ENCODE measurements at places on chromosomes 16 and 17.
A peak's percentile ranks its signal among the peaks of the same experiment; 100 is the strongest.

DNA sequence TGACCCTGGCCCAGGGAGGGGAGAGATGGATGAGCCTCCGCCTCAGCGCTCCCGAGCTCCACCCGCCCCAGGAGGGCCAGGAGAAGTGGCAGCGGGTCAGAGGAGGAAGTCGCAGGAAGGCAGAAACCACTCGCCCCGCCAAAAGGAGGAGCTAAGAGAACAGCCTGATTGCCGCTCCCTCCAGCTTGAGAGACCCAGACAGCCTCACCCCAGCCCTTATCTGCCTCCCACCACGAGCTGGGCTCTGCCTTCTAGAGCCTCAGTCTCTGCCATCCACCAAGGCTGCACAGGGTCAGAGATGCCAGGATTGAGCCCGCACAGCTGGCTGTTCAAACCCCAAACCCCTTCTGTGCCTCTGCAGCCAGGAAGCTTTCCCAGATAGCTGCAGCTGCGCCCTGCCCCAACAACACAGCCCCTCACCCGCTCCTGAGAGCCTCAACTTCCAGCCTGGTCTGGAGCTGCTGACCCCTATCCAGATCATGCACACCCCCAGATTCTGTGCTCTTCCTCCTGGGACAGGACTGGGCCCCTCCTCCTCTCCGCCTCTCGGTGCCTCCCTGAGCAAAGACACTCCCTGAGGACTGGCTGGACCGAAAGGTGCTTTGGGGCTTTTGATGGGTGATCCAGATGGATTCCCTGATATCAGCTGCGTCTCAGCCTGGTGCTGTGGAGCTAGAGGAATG is 1.0 kb upstream of the ATP2A3 start:
- DNase-seq: peak; percentile 92

DNA sequence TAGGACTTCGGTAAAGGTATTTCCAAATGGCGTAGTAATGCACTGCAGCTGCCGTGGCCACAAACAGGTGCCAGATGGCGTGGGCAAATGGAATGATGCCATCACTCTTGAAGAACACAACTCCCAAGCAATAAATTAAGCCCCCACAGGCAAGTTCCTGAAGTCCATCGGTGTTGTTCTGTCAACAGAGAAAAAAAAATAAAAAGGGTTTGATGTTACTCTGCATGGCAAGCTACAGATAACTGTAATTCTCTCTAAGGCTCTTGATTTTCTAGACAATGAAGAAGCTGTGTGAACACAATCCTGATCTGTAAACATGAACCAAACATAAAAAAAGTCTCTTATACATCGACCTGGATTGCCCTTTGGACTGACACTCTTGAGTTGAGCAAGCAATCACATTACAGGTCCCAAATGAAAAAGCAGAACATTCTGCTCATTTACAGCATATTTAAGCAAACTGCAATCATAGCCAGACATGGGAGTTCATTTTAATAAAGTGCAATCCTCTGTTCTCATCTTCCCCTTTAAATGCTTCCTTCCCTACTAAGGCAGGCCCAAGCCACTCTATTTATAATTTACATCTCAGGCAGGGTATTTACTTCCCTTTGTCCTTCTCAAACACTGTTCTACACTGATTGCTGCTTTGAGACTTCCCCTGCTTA is 27.1 kb downstream of the MMD start:
- no peak for DNase-seq

DNA sequence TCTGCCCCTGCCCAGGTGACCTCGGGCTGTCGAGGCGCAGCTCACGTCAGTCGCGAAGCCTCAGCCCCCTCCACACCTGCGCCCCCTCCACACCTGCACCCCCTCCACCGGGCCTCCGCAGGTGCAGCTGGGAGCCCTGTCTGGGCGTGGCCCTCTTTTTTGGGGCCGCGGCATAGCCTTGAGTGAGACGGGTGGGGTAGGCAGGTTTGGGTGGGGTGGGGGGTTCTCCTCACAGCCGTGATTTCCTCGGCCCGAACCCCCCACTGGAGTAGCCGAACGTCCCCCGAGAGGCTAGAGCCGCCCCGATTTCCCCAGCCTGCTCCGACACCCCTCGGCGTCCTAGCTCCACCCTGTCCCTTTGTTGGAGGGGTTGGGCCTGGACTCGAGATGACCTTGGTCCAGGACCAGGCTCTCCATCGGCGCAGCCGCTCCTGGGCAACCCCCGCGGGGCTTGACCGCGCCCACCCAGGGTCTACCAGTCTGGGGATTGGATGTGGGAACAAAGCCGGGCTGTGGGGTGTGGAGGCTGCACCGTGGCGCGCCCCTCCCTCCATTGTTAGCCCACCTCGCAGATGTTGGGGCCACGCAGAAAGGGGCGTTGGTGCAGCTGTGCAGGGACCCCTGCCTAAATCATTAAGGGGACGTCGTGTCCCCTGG is 626 bp downstream of the TUBB3 start:
- DNase-seq: peak; percentile 35

DNA sequence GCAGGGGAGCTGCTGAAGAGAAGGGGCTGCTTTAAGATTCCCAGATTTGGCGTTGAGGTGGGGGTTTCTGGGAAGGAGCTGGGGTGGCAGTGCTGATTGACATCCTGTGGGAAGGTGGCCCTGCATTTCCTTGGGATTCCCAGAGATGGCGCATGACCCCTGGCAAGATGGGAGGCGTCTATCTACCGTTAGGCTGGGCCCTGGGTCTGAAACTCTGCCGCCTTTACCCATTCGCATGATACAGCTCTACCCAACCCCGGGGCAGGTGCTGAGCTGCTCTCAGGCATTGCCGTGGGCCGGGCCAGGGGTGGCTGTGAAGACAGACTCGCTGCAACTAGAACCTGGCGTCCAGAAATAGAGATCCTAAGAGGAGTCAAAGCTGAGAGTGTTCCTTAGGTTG is 9.9 kb upstream of the MVD start:
- DNase-seq: peak; percentile 52

- DNase-seq: no peak
These were observed 1.3 kb downstream of the RASL10B start for GRCh38 chr17:35732806-35733136.

DNA sequence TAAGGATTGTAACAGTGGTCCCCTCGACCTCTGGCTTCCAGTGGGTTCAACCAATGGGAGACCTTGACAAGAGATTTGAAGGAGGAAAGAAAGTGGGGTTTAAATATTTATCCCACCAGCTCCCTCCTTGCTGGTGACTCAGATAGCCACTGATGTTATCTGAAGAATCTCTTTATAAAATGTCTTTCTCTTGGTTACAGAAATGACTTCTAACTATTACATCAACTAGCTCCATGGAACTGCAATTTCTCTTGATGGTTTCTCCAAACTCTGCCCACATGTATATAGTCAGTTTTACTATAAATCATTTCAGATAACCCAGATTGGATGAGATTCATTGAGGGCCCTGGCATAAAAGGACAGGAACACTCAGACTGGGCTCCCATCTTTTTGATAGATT is 920.2 kb upstream of the SOX9 start:
- no peak for DNase-seq

- no peak for DNase-seq
These were observed 38.2 kb downstream of the GPRC5B start for GRCh38 chr16:19846436-19846835.

DNA sequence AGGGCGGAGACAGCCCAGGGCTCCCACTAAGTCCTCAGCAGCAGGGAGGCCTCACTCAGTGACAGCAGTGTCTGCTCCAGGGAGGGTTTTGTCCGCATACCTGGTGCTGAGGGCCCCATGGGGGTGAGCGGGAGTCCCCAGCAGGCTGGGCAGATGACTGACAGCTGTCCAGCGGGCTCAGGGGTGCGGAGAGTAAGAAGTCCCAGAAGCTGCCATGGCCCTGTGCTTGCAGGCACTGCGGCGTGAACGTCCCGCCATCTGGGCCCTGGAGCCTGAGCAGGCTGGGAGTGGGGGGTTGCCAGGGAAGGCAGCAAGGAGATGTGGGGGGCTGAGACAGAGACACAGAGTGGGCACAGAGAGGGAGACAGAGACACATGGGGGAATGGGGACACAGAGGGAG is 20.1 kb downstream of the CACNA1G start:
- DNase-seq: no peak

DNA sequence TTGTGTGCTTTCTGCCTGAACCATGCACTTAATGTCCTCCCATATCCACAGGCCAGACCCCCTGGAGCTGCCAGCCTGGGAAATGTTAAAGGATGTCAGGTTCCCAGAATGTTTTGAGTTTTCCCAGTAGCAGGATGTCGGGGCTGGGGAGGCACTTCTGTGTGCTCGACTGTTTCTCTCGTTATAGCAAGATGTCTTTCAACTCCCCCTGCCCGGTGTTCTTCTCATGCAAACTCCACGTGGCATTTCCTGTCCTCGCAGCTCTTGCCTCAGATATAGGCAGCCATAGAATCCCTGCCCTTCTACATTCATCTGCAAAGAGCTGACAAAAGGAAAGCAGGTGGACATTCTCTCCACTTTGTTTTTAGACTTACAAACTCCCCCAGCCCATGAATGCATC is 457.2 kb upstream of the CDH11 start:
- DNase-seq: no peak

All from NB4 (cell line).